Caco-2 (cell line): ENCODE measurements at places on chromosomes 3 and 15. TPM values are rescaled to one million over a fixed set of nuclear protein-coding genes. Genes with fewer than 3 reads are reported as not detected.

Gene C3orf85
- 0.48 and 0.81 TPM in 2 replicates for total RNA-seq

Gene ABHD10
- total RNA-seq, result 37.0 and 41.8 TPM in 2 replicates

Gene WNT5A
- 8.8 and 8.9 TPM in 2 replicates for total RNA-seq

Gene IL17RB
- total RNA-seq, result 27.5 and 30.0 TPM in 2 replicates

Gene CD86
- not detected in 2 replicates for total RNA-seq

Gene FANCD2OS
- not detected in 2 replicates for total RNA-seq

Gene COL6A5
- total RNA-seq, result not detected in 2 replicates

Gene NMNAT3
- 17.5 and 17.6 TPM in 2 replicates for total RNA-seq

Gene AHSG
- total RNA-seq, result 222 and 237 TPM in 2 replicates

Gene CHRM5
- not detected in 2 replicates for total RNA-seq

Gene POC1A
- 28.3 and 32.2 TPM in 2 replicates for total RNA-seq

Gene GOLGA6B
- not detected in 2 replicates for total RNA-seq

Gene MAGEL2
- not detected in 2 replicates for total RNA-seq

Gene MGLL
- 7.8 and 8.4 TPM in 2 replicates for total RNA-seq
